ENCODE measurements at places on chromosomes 7 and 10.

GRCh38 chr7:100221231-100221718 is 1.5 kb downstream of the PVRIG start:
- DNase-seq = peak; percentile 80

- no peak for DNase-seq
Measured at GRCh38 chr7:19121977-19122588, 4.6 kb upstream of the TWIST1 start.

- peak; percentile 33 for DNase-seq
Measured at GRCh38 chr7:48083114-48083830, 5.8 kb upstream of the UPP1 start.

DNA sequence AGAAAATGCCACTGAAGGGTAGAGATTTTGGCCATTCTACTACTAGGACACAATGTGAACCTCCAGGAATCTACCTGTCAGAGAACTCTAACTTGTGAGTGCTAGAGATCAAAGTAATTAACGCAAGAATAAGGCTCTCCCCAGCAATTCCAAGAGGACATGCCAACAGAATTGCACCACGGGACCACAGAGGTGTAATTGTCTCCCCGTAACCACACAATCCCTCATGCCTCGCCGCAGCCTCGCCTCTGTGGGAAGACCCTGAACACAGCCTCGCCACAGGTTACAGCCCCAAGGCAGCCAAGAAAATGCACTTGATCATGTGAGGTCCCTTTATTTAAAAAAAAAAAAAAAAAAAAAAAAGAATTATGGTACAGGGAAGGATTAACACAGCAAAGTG is 29.5 kb downstream of the CDCA7L start:
- DNase-seq = no peak

DNA sequence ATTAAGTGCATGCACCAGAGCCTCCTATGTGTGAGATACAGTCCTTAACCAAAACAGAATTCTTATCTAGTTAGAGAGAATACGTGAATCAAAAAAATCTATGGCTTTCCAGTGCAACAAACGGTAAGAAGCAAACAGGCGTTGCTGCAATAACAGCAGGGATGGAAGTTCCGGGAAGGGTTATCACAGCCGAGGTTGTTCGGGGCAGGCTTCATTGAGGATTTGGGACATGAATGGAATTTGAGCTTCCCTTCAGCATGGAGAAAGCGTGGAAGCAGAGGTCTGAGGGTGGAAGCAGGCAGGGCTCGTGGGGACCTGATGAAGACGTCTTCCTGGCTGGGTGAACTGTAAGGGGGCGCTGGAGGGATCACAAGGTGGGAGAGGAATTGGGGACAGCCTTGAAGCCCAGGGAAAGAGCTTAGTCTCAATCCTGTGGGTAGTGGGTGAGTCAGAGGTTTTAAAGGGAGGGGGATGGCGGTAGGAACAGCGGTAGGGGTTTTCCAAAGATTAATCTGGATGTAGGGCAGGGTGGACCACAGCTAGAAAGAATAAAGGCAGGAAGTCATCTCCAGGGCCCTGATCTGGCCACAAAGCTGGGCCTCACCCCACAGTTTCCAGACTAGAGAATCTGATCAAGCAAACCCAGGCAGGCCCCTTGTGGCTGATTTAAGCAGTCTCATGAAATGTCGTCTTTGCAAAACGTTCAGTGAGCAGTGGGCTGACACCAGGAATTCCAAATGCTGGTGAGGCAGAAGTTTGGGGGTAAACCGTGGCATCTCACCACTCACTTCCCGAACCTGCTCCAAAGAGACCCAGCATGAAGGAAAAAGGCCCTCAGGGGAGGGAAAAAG is 65.1 kb downstream of the CALML3 start:
- no peak for DNase-seq

GRCh38 chr7:122864838-122865237 is 21.4 kb downstream of the CADPS2 start:
- no peak for DNase-seq

GRCh38 chr10:96930469-96930868 is 98.4 kb downstream of the LCOR start:
- no peak for DNase-seq

- DNase-seq = no peak
Measured at GRCh38 chr7:101232141-101232850, 5.3 kb downstream of the CLDN15 start.

DNA sequence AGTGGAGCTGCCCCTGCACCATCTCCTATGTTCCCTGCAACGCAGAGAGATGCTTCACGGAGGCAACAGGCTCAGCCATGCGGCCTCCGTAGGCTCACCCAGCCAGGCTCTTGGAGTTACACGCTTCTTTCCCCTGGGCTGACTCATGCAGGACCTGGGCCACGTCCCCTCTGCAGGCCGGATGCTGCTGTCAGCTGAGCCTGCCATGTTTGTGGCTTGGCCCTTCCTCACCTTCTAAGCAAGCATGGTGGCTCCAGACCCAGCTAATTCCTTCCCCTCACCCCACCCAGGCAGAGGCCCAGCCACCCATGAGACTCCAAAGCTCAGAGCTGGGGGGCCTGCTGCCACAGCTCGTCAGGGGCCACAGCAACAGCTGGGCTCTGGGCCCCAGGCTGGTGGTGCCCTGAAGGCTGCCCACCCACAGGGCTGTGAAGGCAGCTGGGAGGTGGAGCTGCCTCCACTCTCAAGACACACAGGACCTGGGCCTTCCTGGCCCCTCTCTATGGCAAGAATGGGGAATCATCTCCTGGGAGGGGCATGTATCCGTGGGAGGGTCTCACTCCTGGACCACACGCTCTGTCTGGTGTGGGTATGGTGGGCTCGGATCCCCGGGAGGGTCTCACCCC is 219.6 kb downstream of the ELFN1 start:
- DNase-seq = no peak

- DNase-seq = no peak
Measured at GRCh38 chr7:1994931-1995330, 237.8 kb downstream of the MAD1L1 start.

- no peak for DNase-seq
Measured at GRCh38 chr7:123051916-123052315, 56.4 kb upstream of the TAS2R16 start.

DNA sequence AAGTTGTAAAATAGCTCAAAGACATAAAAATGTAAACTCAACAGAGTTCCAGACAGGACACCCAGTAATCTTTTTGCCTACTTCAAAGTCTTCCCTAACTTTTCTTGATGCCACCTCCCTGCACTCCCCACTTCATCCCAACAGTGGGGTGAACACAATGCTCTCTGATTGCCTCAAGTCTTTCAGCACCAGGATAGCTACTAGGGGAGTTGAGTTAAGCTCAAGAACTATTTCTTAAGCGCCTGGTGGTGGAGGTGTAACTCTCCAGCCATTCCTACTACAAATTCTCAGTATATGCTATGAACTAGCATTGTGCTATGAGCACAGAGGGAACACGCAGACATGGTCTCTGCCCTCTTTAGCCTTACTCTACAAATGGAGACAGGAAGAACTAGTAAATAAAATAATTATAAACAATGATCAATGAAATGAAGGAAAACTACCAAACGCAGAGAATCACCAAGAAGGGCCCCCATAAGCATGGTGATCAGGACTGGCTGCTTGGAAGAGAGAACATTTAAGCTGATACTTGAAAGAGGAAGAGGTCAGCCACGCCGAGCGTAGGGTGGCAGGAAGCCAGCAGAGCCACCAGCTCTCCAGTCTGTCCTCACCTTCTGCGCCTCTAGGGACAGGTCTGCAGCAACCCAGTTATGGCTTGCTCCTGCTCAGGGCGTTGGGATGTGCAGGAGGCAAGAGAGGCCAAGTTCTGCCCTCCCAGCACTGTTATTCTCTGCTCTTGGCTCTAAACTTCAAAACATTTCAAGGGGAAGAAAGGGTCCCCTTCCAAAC is 16.7 kb upstream of the FRA10AC1 start:
- no peak for DNase-seq

DNA sequence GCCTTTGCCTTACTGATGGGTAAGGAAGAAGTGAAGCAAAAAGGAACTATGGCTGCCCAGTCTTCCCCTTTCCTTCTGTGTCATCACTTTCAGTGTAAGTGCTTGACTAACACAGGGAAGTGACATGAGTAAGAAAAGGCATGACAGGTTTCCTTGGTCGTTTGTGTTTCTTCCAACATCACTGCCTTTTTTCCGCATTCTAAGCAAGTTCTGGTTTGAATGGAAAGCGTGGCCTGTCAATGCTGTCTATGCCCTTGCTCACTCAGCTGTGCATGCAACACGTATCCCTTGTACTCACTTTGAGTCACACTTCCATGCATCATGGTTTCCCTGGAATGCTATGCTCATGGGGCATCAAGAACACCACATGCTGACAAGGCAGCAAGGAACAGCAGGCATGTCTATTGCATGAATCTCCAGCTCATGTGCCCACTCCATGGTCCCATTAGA is 111.8 kb downstream of the OAT start:
- DNase-seq = no peak

GRCh38 chr10:93062514-93063143 is 2.0 kb downstream of the CYP26C1 start:
- peak; percentile 66 for DNase-seq

GRCh38 chr10:129882291-129883010 is 81.6 kb downstream of the EBF3 start:
- DNase-seq = no peak

- DNase-seq = no peak
Measured at GRCh38 chr10:71685554-71686232, 33.9 kb downstream of the C10orf105 start.

- no peak for DNase-seq
Measured at GRCh38 chr7:158971214-158971613, 114.9 kb downstream of the DYNC2I1 start.

DNA sequence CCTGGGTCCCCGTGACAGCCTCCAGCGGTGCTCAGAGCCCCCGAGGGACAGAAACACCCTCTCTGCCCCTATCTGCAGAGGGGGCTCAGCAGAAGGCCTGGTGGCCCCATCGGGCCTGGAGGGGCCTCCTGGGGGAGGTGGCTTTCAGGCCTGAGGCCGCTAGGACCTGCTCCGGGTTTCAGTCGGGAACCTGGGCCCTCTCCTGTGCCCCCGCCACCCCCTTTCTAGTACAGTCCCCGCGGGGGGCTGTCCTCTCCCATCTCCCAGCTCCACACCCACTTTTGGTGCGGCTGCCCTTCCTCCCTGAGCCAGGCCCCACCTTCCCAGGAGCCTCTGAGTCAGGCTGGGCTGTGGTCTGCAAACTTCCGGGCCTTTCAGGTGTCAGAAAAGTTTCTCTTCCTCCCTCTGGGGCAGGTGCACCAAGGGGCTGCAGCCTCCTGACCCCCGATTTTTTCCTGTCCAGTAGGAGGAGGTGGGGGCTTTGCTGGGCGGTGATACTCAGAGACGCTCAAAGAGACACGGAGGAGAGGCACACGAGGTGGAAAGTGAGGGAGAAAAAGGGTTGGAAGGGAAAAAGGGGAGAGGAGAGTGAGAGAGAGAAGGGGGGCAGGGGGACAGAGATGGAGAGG is 692 bp downstream of the CARD11 start:
- peak; percentile 82 for DNase-seq

DNA sequence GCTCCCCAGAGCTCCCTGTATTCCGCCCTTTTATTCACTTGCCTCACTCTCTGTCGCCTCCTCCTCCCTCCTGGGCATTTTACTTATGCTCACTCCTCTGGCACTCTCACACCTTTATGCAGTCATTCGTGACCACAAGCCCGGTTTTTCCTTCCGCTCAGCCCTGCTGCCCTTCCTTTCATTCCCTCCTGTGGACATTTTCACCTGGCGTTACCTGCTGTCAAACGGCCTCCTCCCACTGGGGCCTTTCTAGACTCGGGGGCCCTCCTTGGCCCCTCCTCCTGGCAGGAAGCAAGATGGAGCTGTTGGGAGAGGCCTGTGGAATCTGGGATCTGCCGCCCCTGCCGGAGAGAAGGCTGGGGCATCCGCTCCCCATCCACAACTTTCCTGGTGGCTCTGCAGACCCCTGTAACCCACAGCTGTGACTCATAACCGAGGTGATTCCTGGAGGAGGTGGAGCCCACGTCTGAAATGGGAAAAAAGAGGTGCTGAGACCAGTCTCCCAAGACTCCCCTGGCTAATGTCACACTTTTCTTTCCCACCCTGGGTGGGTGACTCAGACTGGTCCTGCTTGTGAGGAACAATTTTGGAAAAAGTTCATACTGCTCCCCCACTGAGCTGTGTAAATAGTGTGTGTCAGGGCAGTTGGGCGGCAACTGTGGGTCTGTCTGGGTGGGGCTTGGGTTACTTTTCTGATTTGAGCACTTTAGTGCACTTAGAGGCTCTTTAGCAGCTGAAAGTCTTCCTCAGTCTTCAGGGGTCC is 1.2 kb downstream of the VCL start:
- peak; percentile 22 for DNase-seq

- no peak for DNase-seq
Measured at GRCh38 chr10:63528084-63528744, 7.0 kb downstream of the REEP3 start.

- DNase-seq = no peak
Measured at GRCh38 chr10:60762554-60762953, 15.7 kb upstream of the CDK1 start.

GRCh38 chr10:67140641-67141040 is 214.8 kb downstream of the LRRTM3 start:
- no peak for DNase-seq

DNA sequence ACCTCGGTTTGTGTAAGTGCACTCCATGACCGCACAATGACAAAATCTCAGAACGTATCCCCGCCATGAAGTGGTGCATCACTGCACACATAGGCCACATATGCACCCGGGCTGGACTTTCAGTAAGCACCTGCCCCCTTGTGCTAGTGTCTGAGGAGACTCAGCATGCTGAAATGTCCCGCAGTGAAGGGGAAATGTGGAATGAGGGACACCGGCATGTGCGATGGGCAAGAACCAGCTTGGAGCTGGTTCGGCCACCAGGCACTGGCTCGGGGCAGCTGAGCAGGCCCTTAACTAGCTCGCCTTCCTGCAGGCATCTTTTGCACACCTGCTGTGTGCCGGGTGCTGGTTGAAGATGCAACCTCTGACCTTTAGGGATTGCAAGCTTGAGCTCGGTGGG is 49.8 kb upstream of the TNS3 start:
- no peak for DNase-seq

GRCh38 chr10:123582084-123582989 is 83.8 kb upstream of the GPR26 start:
- peak; percentile 76 for DNase-seq

DNA sequence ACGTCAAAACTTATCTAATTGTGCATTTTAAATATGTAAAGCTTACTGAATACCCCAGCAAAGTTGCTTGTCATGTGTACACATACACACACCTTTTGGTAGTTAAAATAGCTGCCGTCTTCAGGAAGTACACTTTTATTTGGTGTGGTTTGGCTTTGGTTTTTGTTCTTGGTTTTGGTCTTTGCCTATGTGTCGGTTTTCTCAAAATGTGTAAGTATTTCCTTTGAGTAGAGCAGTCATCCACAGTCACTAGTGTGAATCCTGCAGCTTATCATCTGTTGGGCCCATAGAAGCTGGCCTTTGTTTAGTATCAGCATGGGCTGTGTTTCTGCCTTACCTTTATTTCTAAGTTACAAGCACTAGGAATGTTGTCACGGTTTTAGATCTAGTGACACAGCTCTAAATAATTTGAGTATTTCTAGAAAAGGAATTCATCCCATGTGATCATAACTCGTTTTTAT is 35.3 kb downstream of the NET1 start:
- DNase-seq = no peak

- DNase-seq = no peak
Measured at GRCh38 chr10:31322647-31323046, 3.6 kb downstream of the ZEB1 start.

GRCh38 chr10:42475168-42476098 is 162.9 kb downstream of the ZNF33B start:
- DNase-seq = no peak

All from stimulated activated naive CD8-positive, alpha-beta T cell treated with anti-CD3 and anti-CD28 coated beads, Interleukin-15, Interleukin-2, amounts not matched to agents 100 U/mL and 50 U/mL, for 24 hours (primary cell).